ENCODE measurements at places on chromosomes 3 and 15.

- no peak for DNase-seq
These were observed 49.4 kb upstream of the GSK3B start for GRCh38 chr3:120143676-120144075.

DNA sequence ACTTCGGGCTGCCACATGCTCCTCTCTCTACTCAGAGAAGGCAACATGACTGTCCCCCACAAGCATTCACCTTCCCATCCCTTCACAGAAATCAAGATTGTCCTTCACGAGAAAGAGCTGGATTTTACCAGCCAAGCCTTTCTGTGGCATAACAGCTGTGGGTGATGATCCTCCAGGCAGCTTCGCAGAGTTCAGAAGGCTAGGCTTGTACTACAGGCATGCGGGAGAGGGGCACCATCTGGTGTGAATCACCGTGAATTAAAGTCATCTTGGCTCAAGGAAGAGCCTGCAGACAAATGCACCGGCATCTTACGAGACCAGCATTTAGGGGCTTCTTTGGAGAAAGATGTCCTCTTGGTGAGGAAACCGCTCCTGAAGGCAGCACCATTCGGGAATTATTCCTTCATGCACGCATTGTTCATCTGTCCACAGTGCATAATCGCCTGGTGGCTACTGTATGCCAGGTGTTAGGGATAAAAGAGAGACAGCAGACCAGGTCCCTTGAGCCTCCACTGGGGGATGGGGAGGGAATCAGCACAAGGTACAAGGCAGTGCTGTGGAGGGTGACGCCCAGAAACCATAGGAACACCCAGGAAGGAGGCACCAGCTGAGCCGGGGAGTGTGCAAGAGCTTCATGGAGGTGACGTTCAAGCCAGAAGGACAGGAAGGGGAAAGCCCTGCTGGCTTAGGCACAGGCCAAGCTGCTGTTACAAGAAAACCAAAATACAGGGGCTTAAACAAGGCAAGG, 108.6 kb downstream of the TMEM266 start:
- no peak for DNase-seq

- DNase-seq = no peak
These were observed 440 bp downstream of the PRTG start for GRCh38 chr15:55742498-55742926.

- DNase-seq = no peak
These were observed 47.4 kb downstream of the ILDR1 start for GRCh38 chr3:121974601-121975111.

DNA sequence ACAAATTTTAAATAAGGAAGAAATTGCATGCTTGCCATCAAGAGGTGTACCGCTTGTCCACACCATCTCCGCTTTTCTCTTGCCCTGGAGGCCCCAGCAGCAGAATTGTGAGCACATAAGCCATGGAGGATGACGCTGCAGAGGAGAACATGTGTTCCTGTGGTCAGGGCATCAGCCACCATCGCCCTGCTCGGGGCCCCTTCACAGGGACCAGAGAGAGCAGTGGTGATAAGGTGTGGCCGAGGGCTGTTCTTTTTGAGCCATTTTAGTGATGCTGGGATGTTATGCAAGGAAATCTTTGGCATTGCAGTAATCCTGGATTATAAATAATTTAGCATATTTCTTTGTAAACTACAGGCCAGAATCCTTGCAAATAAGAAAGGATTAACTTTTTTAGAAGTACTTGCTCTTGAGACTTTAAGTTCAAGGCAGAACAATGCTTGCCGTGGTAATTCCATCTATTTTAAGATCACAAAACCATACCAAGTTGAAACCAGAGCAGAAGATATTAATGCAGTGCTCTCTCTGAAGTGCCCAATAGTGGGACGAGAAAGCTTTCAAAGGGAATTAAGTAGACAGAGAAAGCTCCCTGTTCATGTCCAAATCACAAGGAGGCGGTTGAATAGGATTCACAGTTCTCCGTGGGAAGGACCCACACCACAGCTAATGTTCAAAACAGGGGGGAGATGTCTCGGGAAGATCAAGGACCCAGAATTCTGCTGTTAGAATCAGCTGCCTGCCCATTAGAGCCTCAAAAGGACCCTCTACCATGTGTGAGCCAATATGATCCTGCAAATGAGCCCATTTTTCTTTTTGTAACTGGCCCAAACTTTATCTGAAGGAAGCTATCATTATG, 338.5 kb downstream of the RORA start:
- no peak for DNase-seq

DNA sequence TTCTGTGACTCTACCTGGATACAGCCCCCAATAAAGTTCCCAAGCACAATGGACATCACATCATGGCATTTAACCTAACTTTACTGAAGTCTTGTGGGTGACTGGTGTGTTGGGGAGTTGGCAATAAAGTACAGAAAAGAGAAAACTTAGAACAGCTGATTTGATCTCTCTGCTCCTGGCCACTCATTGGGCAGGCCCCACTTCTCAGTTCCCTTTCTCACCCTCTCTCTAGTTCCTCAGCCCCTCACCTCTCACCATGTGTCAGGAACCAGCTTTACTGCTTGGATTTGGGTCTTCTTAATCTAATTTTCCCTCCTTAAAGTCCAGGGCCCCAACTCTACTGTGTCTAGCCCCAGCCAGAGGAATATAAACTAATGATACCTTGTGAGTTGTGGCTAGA, 713 bp upstream of the MUC13 start:
- no peak for DNase-seq

DNA sequence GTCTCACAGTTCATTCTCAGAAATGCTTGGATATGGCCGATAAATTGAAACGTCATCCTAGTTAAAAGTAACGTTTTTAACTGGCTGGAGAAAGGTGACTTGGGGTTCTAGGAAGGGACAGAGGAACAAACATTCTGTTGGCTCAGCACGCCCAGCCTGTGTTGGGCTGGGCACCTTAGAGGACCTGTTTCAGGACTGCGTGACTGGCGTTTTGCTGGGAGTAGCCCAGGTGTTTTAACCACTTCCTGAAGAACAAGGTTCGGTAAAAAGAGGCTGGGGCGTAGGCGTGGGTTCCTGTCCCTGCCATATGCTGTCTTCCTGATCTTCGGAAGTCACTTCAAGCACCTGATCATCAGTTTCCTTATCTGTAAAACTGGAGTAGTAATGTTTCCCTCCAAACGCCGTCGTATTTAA, 1.1 kb upstream of the TLNRD1 start:
- peak; percentile 35 for DNase-seq

GRCh38 chr3:30848087-30848779, 46.2 kb downstream of the GADL1 start:
- no peak for DNase-seq

DNA sequence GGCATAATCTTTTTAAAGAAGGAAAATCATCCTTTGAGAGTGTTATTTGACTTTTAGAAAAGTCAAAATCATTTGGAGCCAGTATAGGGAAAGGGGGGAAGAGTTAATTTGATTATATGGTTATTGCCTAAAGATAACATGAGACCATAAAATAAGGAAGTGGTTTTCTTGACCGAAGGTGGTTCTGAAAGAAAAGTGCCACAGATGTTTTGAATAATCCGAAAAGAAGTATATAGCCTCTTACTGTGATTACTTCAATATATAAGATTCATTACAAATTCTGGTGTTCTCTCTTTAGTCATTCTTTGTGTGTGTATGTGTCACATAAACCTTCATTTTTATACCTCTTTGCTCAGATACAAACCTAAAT, 1.1 kb downstream of the DNAJB11 start:
- DNase-seq = no peak

DNA sequence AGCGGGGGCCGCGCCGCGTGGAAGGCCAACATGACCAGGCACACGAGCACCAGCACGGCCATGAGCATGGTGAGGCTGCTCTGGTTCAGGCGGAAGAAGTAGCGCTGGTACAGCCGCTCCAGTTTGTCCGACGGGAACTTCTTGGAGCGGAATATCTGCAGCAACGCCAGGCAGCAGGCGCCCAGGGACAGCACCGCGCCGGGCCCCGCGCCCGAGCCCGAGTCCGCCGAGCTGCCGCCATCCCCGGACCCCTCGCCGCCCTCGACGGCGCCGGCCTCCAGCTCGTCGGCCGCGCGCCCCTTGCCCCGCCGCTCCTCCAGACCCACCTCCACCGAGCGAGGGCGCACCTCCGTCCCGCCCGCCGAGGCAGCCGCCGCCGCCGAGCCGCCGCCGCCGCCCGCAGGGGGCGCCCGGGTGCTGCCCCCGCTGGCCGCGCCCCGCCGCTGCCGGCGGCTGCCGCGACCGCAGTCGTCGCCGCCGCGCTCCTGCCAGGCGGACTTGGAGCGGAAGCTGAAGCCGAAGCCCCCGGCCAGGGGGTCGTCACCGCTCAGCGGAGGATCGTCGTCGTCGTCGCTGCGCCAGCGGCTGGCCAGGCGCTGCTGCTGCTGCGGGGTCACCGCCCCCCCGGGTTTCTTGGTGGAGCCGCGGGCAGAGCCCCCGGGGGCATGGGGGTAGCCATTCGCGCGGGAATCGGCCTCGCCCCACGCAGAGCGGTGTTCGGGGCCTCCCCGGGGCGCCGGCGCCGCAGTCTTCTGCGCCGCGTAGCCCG, 957 bp downstream of the ADCY5 start:
- no peak for DNase-seq

DNA sequence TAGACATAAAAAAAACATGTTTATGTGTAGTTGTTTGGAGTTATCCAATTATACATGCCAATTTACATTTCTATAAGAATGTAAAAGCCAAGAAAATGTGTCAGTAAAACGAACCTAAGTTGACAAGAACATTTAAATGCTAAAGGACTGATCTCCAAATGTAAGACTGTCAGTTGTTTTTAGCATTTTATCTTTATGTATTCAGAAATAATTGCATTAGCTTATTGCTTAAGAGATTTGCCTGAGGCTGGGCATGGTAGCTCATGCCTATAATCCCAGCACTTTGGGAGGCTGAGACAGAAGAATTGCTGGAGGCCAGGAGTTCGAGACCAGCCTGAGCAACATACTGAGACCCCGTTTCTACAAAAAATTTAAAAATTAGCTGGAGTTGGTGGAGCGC, 26.9 kb downstream of the PXK start:
- no peak for DNase-seq

- DNase-seq = no peak
These were observed 79.3 kb downstream of the AQP9 start for GRCh38 chr15:58217460-58217859.

DNA sequence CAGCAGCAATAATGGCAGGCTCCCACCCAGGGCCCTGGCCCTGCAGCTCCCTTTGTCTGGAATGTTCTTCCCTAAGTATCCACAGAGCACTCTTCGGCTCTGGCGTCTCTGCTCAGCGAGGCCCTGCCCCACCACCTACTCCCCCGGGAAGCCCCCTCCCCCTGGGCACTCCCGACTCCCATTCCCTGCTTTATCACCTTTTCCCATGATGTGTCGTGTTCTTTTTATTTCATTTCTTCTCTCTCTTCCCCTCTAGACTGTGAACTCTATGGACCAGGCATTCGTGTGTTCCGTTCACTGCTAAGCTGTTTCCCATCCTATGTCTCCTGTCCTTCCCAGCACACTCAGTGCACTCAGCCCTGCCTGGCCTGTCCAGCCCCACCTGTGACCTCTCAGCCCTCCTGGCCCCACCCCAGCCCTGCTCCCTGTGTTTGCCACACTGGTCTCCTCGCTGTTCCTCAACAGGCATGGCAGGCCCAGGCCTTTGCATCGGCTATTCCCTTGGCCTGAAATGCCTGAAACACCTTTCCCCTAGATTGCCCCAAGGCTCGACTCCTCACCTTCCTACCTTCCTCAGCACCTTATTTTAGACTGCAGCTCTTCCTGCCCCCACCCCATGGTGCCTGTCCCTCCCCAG, 107.4 kb downstream of the TPRA1 start:
- no peak for DNase-seq

- no peak for DNase-seq
These were observed 93.2 kb upstream of the MBNL1 start for GRCh38 chr3:152175528-152175889.

GRCh38 chr15:85778107-85778776, 16.5 kb downstream of the KLHL25 start:
- no peak for DNase-seq

DNA sequence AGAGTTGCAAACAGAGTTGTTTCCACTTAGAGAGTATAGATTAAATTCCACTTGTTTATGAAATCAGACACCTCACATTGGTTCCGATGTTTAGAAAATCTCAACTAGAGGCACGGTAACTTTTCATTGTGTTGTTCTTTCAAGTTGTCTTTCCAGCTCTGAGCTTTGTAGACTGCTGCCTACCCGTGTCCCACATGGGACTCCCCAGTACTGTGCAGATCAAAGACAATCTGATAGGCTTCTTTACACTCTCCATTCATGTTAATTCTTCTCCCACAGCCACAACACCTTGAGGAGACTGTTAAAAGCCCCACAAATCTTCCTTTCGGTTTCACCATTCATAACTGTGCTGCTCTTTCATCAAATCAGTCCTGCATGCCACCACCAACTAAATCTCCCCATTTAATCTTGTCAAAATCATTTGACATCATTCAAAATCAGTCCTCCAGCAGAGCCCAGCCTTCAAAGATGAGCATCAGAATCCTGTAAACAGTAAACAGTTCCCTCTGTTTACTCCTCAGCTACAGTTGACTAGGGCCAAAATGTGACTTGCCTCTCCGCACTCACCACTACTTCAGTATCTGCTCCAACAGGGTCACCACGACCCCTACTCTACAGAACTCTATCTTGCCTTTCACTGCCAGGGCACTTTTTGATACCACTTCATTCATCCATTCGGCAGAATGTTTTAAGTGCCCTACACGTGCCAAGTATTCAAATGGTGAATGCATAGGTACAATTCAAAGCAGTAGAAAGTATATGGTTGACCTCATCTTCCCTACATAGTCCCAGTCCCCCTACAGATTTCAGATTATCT, 8.3 kb downstream of the ANXA2 start:
- DNase-seq = no peak

DNA sequence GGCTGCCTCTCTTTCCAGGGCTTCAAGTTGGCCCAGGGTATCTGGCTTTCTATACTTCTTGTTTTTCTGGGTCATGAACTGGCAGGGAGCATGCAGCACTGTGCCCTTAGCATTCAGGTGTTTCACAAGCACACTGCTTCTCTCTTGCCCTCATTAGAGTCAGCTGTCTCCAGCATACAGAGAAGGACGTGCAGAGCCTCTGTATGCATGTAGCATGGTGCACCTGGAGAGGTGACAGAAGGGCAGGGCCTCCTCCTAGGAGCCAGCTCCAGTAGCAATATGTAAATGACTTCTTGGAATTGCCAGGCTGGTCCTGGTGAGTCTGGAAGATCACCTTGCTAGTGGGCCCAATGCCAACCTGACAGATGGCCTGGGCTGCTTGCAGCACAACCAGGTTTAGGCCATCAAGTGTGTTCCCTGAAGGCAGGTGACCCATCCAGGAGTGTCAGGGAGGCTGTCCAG, 44.8 kb upstream of the ATP2C1 start:
- no peak for DNase-seq

DNA sequence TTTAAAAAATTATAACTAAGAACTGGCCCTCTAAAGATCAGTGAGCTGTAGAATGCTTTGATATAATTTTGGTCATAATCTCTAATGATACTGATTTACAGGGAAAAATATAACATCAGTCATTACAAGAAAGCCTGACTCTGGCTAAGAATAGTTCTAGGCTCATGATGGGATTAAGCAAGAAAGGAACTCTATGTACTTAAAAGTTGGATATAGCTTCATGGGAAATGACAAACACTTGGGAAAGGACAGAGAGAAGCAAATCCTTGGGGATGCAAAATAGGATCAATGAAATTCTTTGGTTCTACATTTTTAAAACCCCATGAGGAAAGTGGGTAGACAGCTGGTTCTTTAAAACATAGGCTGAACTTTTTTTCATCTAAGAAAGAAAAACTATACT, 472.7 kb upstream of the NR2F2 start:
- no peak for DNase-seq
